ENCODE measurements at places on chromosomes 4 and X.

GRCh38 chr4:60463857-60464502, 736.1 kb upstream of the ADGRL3 start:
- no peak overlapping the region for H3K27ac ChIP-seq
- H3K4me3 ChIP-seq = no peak overlapping the region
- no peaks in the 10 kb centered on the region for H3K36me3 ChIP-seq
- no peaks in the 10 kb centered on the region for H3K4me1 ChIP-seq
- peak; percentile 50 for DNase-seq
- no peaks in the 10 kb centered on the region for H3K27me3 ChIP-seq

- no peaks in the 10 kb centered on the region for H3K36me3 ChIP-seq
- H3K4me3 ChIP-seq = no peak overlapping the region
- H3K27ac ChIP-seq = no peak overlapping the region
- peaks cover 20% of the 10 kb centered on the region for H3K4me1 ChIP-seq
- peak; percentile 86 for DNase-seq
Measured at GRCh38 chrX:115912372-115912897, 258.1 kb upstream of the AGTR2 start.

DNA sequence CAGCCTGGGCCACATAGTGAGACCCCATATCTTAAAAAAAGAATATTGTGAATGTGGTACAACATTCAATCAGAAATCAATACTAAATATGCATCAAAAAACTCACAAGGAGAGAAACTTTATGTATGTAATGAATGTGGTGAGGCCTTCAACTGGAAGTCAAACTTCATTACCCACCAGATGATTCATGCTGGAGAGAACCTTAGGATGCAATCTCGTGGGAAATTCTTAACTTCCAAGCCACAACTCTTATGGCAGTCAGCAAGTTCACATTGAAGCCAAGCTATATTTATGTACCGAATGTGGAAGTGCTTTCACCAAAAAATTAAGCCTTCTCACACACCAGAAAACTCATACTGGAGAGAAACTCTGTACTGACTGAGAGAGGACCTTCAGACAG, 84.5 kb upstream of the UXT start:
- no peak overlapping the region for H3K4me3 ChIP-seq
- no peak for DNase-seq
- no peaks in the 10 kb centered on the region for H3K27me3 ChIP-seq
- H3K27ac ChIP-seq = no peak overlapping the region

DNA sequence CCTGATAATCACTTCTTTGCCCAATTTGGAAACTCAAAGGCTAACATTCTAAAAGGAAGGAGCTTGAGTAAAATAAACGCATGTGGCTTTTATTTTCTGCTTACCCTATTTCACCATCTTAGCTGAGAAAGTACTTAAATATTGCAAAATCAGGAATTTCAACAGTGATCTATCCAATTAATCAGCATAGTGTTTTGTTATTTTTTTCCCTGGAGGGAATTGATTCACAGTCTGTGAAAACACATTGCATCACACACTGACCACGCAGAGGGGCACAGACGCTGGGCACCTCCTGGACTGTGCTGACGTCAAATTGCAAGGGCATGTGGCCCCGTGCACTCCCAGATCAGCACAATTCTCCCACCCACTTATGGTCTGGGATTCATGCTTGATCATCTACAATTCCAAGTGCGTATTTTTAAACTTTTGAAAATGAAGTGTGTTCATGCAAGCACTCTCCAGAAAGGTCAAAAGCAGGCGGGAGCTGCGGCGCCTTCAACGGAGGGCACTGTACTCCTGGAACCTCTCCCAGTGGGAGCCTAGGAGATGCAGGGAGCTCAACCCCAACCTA, 320.6 kb upstream of the PPARGC1A start:
- no peaks in the 10 kb centered on the region for H3K4me1 ChIP-seq
- no peaks in the 10 kb centered on the region for H3K27me3 ChIP-seq
- no peaks in the 10 kb centered on the region for H3K36me3 ChIP-seq
- no peak overlapping the region for H3K27ac ChIP-seq
